Testis (tissue), 5 donors: ENCODE measurements at places on chromosomes 3 and 15.

DNA sequence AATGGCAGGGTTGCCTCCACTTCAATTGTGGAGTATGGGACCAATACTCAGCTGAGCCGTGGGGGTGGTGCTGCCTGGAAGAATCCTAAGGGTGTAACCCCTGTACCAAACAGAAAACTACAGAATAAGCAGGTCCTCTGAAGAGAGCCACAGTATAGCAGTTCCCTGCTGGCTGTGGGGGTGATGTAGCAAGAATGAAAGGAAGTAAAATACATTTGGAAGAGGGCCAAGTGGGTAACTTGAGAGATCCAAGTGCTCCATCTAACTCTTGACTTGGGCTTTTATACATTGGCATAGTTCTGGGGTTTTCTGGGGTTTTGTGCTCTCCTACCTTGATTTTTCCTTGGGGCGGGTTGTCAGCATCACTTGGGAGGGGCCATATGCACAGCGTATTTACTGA is 341.4 kb downstream of the OTOL1 start:
- DNase-seq: no peak

GRCh38 chr15:59966262-59966661 is 37.8 kb upstream of the FOXB1 start:
- no peak for DNase-seq

GRCh38 chr15:56837273-56837672 is 81.2 kb upstream of the TCF12 start:
- no peak for DNase-seq

DNA sequence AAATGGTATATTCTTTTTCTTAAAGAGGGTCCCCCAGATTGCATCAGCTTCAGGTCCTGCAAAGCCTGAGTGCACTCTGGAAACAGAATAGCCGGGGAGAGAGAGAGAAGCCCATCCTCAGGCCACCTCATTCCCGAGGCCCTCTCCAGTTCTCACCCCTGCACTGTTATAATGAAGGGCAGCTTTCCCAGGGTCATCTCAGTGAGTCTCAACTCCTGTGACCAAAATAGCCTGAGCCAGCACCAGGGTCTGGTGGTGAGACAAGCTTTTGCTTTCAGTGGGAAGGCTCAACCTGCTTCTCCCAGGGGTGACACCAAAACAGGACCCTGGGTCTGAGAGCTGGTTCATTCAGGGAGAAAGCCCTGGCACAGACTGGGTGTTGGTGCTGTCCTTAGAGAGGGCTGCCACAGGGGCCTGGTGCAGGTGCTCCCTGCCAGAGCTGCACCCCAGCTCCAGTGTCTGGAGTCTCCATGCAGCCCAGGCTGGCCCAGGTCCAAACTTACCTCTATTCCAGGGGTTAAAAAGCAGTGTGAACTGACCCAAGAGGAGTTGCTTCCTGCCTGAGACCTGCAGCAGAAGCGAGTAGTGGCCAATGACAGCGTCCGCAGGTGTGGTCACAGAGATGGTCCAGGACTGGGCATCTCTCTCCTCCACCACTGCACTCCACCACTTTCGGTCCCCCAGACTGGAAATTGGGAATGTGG is 6.1 kb downstream of the EPB42 start:
- DNase-seq: no peak

- DNase-seq: no peak
Observed at GRCh38 chr3:143266927-143267326, 147.4 kb downstream of the CHST2 start.

GRCh38 chr15:70715840-70716485 is 47.4 kb downstream of the UACA start:
- DNase-seq: no peak

DNA sequence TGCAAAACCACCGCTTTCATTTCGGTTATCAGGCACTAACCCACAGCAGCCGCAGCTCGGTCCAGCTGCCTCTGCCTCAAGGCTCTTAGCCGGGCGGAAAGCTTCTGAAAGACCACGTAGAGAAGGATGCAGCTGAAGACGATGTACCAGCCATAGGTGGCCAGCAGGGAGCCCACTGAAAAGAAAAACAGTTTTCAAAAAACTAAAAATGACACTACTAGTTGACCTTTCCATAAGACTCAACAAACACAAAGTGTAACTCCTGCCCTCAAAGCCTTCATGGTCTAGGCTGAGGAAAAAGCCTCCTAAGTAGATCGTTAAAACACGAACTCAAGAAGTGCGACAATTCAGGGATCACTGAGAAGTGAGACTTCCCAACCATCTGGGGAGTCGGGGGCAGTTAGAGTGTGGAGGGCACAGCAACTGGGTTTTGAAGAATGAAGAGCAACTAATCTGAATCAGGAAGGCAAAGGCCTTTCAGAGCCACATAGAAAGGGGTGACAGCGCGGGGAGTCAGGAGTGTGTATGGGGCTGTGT is 716 bp downstream of the SELENOS start:
- DNase-seq: no peak

DNA sequence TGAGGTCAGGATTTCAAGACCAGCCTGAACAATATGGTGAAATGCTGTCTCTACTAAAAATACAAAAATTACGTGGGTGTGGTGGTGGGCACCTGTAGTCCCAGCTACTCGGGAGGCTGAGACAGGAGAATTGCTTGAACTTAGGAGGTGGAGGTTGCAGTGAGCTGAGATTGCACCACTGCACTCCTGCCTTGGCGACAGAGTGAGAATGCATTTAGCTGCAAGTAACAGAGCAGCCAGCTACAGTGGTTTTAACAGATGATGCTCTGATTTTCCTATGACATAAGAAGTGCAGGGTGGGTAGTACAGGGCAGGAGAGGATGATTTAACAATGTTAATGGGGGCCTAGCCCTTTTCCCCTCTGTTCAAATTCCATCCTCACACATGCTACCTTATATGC is 267.9 kb downstream of the RPLP1 start:
- no peak for DNase-seq

DNA sequence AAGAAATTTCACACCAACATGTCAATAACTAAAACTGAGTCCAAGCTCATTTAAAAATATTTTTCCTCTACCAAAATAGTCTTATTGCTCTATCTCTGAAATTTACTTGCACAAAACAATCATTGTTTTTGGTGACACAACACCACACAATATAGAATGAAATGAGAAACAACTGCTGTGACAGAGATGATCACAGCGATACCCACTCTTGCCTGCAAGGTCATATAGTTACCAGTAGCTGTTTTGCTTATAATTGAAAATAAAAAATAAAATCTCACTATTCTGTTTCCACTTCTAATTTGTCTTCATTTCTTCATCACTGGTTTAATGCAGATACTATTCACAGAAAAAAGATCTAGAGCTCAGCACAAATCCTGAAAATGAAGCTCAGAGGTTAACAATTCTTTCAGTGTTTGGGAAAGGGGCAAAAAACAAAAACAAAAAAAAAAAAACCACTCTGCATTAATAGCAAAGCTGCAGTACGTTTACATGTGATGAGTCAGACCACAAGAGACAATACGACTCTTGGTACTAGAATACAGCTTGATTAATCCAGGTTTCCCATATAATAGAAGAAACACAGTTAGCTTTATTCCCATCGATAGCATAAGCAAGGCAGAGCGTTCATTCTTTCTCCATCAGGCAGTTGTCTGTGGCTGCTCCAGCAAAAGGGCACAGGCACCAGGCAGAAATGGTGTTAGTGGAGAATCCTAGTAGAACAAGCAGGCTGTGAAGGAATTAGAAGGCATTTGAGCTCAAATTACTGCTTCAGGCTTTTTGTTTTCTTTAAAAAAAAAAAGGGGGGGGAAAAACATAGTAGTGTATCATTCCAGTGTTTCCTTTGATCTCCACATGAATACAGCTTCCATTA is 773 bp downstream of the ANKRD28 start:
- DNase-seq: no peak

DNA sequence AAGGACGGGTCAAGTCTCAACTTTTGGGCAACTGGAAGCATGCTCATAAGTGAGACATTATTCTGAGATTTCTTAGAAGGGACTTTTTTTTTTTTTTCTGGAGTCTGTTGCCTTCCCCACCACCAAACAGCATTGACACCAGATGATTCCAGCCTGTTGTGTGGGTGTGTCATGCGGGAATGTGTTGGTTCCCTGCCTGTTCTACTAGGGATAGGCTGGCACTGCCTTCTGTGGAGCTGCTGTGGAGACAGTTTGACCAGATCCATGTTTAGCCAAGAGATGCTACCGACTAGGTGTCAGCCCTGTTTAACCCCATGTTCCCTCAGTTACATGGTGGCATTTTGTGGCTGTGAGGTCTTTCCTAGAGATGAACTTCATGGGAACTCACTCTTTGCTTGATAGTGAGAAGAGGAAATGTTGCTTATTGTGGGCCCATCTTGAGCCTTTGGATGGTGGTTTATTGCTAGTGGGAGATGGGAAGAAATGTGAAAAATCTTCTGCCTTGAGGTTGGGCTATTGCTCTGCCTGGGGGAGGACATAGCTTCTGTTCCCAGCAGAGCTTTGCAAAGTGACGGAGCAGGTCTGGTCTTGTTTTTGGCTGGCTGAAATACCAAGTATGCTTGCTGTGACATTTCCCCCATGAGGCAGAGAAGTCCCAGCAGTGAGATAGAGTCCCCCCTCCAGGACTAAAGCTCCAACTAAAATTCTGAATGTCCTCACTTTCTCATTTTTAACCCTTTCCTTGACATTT is 31.3 kb downstream of the TRAK1 start:
- no peak for DNase-seq

GRCh38 chr3:52406231-52406661 is 38.7 kb downstream of the SEMA3G start:
- no peak for DNase-seq

GRCh38 chr3:192907784-192908183 is 9.9 kb downstream of the MB21D2 start:
- no peak for DNase-seq

GRCh38 chr15:70014860-70015490 is 82.7 kb downstream of the TLE3 start:
- no peak for DNase-seq

- DNase-seq: no peak
Observed at GRCh38 chr3:143783851-143784370, 64.4 kb downstream of the SLC9A9 start.

GRCh38 chr3:52593103-52593502 is 56.7 kb downstream of the UQCC5 start:
- DNase-seq: no peak

DNA sequence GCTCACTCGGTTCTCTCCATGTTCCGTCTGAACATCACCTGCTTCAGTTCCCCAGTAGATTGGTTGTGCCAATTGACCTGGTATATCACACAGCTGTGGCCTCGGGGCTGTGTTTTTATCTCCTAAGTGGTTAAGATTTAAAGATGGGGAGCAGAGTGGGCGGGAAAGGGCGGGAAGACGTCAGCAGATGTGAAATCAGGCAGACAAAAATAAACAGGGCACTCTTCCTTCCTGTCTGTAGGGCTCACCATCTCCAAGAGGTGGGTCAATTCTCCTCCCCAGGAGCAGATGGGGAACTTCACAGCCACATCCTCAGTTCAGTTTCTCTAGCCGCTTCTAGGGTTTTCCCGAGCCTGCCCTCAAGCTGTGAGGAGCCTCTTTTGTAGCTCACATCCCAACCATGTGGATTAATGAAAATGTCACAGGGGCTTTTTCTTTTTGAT is 26.8 kb upstream of the LIMD1 start:
- no peak for DNase-seq

- no peak for DNase-seq
Observed at GRCh38 chr3:141151439-141151838, 80.2 kb upstream of the PXYLP1 start.

DNA sequence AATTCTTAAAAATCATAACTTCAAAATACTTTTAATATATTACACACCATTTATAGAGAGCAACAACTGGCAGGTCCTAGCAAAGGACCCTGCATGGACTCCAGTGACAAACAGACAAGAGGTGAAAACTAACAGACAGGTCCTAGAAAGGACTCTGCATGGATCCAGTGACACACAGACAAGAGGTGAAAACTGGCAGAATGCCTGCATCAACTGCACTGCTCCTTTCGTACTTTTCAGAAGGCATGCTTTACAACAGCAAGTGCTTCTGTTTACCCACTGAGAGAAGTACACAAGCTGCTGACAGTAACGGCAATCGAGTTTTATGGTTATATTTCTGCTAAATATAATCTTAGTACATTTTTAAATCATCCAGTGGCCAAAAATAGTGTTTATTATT is 24.3 kb upstream of the GP5 start:
- DNase-seq: no peak

DNA sequence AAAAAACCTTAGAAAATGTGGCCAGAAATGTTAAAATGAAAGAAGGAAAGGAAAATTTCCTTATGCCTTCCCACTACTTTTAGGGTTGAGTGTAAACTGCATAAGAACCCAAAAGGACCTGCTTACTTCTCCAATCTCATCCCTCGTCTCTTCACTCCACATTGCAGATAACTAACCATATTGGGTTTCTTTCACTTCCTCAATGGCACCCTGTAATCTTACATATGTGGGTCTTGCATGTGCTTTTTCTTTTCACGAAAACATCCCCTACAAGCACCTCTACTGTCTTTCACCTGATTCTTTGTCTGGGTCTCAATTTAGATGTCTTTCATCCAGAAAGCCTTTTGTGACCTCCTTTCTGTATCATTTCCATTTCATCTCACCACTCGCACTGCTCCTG is 23.1 kb downstream of the EOMES start:
- no peak for DNase-seq

GRCh38 chr3:143298886-143299535 is 179.4 kb downstream of the CHST2 start:
- no peak for DNase-seq

GRCh38 chr3:117820658-117821299 is 1111.2 kb downstream of the TUSC7 start:
- DNase-seq: no peak

DNA sequence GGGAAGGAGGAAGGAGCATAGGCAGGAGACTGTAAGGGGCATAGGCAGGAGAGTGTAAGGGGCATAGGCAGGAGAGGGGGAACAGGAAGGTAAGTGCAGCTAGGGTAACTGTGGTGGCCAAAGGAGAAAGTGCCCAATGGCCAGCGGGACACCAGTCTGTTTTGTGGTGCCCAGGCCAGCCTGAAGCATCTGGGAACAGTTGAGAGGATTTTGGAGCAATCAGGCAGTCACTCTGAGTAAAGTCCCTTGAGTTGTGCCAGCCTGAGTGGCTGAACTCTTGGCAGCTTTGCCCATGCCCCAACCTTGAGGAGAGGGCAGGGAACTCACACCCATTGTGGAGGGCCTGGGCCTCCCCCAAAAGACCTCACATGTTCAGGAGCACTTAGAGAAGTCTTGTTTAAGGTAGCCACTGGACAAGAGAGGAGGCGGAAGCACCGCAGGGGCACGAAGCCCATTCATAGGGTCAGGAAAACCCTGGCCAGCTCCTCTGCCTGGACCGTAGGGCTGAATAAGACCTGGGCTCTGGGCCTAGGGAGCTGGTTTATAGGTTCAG is 3.5 kb upstream of the TGM5 start:
- DNase-seq: no peak

- no peak for DNase-seq
Observed at GRCh38 chr3:30631243-30631904, 25.0 kb downstream of the TGFBR2 start.

- peak; percentile 82 for DNase-seq
Observed at GRCh38 chr15:77024273-77025082, 29.6 kb downstream of the PSTPIP1 start.

DNA sequence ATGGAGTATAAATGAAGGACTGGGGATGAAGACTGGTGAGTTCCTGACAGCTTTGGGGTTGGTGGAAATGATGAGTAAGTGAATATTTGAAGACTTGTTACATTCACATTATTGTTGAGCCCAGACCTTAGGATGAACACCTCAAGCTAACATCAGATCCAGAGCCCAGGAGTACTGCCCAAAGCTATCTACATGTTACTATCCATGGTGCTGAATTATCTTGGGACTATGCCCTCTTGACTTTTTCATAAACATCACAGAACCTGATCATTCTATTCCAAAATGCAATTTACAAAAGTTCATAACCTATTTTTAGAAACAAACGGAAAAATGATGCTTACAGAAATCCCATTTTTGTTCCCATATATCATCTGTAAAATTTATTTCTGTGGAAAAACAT is 613.3 kb downstream of the TUSC7 start:
- no peak for DNase-seq
